ENCODE measurements at places on chromosomes 12 and 14.

DNA sequence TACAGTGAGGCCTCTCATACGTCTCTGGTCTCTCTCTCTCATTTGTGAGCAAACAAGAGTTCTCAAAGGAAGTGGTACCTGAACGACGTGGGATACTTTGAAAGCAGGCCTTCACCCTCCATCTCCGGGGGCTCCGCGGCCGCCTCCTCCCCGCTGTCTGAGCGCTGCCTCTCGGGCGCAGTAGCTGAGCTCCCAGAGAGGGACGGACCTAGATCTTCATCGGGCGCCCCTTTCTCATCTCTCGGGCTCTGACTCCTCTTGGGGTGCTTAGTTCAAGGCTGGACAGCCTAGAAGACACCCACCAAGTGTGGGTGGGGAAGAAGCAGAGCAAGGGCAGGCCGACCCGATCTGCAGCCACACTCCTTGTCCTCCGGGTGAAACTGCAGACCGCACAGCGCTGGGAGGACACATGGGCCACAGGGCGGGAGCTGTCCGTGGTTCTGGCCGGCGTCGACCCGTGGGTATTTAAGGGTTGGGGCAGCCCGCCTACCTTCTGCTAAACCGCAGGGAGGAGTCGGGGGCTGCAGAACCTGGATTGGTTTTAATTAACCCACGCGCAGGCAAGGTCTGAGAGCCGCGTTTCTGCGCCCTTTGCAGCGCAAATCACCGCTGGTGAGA lies 92.7 kb downstream of the PAH start:
- DNase-seq: no peak

DNA sequence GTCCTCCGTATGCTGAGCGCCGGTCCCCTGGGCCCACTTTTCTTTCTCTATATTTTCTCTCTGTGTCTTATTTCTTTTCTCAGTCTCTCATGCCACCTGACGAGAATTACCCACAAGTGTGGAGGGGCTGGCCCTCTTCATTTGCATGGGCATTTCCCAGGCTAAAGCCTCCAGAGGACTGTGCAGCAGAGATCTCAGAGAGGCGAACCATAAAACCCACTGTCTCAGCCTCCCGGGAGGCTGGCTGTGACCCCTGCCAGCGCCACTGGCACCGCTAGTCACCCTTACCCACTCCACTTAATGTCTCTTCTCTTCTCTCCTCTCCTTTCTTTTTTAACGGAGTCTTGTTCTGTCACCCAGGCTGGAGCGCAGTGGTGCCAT lies 7.1 kb upstream of the SERPINA9 start:
- DNase-seq: no peak

GRCh38 chr12:106097011-106097410 lies 41.7 kb downstream of the NUAK1 start:
- DNase-seq: no peak

DNA sequence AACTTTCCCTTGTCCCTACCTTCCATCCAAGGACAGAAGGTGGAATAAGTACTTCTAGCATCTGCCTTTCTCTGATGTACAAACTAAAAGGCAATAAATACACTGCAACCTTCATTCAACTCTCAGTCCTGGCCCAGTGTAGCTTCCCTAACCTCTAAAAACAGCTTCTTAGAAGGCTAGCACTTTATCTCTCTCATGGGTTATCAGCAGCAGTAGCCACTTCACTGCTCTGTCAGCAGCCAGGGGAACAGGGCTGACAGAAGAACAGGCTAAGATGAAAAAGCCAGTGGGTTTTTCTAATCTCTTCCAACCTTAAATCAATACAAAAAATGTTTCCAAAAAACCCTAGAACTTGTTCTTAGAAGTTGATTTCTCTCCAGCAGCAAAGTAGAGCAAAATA lies 13.2 kb downstream of the BAZ2A start:
- DNase-seq: no peak

GRCh38 chr12:83113945-83114344 lies 427.2 kb downstream of the TMTC2 start:
- no peak for DNase-seq

- no peak for DNase-seq
These were observed 30.7 kb downstream of the LRIG3 start for GRCh38 chr12:58889557-58889956.

DNA sequence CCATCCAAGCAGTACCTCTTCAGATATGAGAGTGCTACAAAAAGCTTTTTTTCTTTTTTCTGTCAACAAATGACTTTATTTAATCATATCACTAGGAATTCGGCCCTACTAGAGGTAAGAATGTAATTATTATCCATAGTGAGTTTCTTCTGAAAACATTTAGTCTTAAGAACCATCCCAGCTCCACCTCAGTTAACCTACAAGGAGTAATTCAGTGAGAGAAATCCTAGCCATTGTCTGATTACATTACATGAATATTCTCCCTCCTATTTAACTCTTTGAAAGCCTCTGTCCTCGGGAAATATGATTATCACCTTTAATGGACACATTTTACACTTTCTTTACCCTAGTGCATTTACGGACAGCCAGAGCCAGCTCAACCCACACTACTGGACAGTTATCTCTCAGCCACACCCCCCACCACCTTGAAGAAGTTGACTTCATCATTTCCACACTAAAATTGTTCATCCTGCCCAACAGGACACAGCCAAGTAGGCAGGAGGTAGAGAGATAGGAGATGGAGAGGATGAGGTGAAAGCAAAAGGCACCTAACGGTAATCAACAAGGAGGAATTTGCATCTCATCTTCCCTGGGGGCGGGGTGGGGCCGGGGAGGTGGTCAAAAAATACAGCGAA lies 1.3 kb downstream of the PPFIA2 start:
- DNase-seq: no peak

- no peak for DNase-seq
These were observed 3.5 kb upstream of the RNASE4 start for GRCh38 chr14:20680843-20681347.

GRCh38 chr12:83958997-83959396 lies 953.6 kb downstream of the SLC6A15 start:
- DNase-seq: no peak

GRCh38 chr12:63163541-63163940 lies 12.5 kb upstream of the AVPR1A start:
- DNase-seq: no peak

DNA sequence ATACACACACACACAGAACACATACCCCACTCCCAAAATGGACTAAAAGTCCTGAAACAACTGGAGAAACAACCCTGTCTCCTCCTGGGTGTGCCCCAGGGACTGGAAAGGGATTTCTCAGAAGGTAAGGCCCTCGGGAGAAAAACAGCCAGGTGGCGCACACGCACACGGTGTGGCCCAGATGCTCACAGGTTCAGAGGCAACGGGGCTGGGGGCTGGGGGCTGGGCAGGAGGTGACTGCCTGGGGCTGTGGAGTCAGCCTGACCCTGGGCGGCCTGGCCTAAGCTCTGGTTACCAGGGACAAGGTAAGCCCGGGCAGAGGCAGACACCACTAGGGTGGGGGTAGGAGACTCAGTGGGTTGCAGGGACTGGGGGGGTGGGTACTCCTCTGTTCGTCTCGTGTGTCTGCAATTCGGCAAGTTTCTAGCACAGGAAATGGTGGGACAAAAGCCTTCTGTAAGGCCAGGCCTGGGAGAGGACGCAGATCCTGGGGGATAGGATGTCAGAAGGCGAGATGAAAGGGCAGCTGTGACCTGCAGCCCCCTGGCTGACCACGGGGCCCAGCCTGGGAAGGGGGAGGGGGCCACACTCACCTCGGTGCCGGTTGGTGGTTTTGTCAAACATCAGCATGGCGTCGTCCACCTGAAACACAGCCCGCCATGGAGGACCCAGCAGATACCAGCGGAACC lies 10.4 kb downstream of the MSI1 start:
- DNase-seq: no peak

DNA sequence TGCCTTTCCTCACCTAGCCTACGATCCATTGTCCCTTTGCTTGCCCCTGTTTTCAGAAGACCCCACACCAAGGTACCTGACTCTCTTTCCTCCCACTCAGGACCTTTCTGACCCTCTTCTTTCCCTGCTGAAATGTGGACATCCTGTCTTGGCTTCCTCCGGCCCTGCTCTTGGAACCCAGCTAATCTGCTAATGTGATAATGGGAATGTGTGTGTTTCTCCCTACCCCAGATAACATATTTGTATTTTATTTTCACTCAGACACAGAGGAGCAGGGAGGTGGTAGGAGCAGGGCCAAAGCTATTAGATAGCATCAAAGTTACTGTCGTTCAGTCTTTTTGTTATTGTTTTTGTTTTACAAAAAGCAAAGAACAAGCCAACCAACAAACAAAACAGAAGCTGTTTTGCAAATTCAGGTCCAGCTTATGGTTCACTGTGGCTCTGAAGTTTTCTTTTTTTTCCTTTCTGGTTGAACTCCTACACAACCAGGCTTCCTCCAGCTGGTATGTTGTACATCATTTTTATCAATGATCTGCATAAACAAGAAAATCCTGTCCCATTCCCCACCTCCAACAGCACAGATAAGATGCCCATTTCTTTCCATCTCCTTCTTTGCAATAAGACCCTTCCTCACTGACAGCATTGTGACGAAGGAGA lies 137.3 kb downstream of the C12orf75 start:
- DNase-seq: no peak

DNA sequence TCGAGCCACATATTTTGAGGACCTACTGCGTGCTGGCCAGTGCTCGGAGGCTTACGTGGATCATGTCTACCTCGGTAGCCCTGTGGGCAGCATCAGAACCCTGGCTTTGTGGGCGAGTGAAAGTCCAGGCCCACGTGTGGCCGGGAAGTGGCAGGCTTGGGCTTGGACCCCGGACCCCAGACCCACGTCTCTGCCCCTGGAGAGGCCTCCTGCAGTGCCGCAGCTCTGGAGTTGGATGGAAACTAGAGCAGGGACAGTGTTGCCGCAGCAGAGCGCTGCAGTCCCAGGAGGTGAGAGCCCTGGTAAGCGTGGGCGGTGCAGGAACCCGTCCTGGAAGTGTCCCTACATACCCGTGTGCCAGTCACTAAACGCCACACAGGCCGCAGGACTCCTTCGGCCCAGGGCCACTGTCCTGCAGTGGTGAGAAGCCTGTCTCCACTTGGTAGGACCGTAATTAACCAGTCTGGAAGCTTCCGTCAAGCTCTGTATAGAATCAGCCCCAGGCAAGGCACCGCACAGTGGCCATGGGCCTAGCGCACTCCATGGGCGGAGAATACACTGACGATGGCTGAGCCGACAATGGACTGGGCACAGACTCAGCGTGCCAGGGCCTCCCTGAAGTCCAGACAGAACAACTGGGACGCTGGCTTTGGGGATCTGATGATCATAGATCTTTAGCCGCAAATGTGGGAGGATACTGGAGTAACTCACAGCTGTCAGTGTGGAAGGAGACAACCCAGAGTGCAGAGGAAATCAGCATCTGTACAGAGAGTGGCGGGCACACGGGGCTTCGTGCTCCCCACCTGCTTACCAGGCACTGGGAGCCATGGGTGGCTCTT lies 219.5 kb downstream of the KIF26A start:
- no peak for DNase-seq

DNA sequence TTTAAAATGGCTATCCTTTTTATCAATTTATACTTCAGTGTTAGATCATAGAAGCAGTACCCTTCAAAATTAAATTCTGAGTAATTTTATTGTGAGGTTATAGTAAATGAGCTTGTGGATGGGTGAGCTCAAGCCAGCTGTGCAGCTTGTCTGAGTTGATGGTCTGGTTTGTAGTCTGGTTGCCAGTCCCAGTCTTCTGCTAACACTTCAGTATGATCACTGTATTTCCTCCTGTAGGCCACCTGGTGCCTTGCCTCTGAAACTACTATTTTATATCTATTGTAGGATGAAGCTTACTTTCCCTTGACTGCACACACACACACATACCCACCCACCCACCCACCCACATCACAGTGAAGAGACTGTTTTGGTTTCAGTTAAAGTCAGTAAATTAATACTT lies 496.4 kb downstream of the PCNX1 start:
- DNase-seq: no peak

DNA sequence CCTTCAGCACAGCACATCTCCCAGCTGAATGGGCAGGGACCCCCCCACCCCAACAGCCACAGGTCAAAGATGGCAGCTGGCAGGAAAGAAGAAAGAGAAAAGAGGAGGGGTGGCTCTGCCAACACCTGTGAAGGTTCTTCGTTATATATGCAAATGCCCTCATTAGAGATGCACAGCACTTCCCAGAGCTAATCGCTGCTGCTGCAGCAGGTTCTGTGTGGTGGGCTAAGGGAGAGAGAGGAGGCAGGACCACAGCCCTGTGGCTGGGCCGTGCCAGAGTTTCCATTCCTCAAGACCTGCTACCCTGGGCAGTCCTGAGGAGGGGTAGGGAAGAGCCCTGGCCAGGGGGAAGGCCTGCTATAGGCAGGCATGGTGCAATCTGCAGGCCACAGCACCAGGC lies 28.7 kb downstream of the SMUG1 start:
- no peak for DNase-seq

- DNase-seq: no peak
These were observed 96.2 kb downstream of the MON2 start for GRCh38 chr12:62562846-62563245.

DNA sequence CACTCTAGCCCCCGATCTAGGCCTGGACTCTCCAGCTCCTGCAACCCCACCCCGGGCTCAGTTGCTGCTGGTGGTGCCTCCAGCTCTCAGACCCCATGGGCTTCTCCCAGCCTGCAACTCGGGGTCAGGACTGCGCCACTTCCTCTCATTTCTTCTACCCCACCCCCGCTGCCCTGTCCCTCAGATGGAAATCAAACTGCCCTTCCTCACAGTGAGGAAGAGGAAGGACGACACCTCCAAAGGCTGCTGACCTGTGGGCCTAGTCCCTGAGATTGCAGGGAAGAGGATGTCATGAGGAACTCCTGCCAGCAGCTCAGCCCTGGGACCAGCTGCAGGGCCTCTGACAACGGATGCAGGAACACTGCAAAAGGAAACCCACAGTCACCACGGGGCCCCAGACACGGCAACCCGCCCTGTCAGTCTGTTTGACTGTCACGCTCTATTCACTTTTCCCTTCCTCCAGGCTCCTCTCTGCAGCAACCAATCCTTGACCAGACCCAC lies 29.3 kb upstream of the PNMA1 start:
- DNase-seq: no peak

DNA sequence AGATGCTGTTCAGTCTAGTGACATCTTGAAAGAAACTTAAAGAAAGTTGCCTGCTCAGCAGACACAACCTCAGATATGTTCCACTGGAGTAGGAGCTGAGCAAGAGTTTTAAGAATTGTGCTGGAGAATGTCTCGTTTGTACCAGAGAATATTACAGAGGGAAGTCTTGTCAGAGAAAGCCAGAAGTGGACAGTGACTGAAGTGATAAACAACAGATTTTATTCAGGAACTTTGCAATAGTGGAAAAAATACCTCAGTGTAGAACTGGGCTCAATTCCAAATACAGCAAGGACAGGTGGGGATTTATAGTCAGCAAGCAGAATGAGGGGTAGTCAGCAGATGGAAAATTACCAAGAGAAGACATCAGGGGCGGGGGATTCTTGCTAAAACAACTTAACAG lies 18.6 kb downstream of the ZDHHC17 start:
- DNase-seq: no peak

GRCh38 chr12:53758730-53759103 lies 6.9 kb upstream of the CISTR start:
- DNase-seq: no peak

GRCh38 chr12:79938843-79939242 lies 3.9 kb upstream of the PPP1R12A start:
- DNase-seq: no peak

GRCh38 chr14:75654127-75654732 lies 6.4 kb downstream of the ERG28 start:
- peak; percentile 61 for DNase-seq

GRCh38 chr14:31232081-31232480 lies 24.5 kb upstream of the HECTD1 start:
- no peak for DNase-seq

All from NCI-H2081 (cell line).